ENCODE measurements at places on chromosomes 6 and 20. TPM values are rescaled to one million over a fixed set of nuclear protein-coding genes. Genes with fewer than 3 reads are reported as not detected.

Gene IL22RA2
- total RNA-seq: not detected

Gene PRELID3B
- total RNA-seq: 57.2 TPM

Gene HDGFL1
- total RNA-seq: not detected

Gene ZFP57
- not detected for total RNA-seq

Gene GGT7
- total RNA-seq: 5.6 TPM

Gene NRSN1
- 0.90 TPM for total RNA-seq

Gene FILIP1
- total RNA-seq: 43.7 TPM

Gene MRPL18
- total RNA-seq: 58.0 TPM

GRCh38 chr6:20744911-20745557 is 210.8 kb downstream of the CDKAL1 start:
- DNase-seq: no peak

- DNase-seq: no peak
Observed at GRCh38 chr6:131982740-131983259, 31.6 kb upstream of the CCN2 start.

DNA sequence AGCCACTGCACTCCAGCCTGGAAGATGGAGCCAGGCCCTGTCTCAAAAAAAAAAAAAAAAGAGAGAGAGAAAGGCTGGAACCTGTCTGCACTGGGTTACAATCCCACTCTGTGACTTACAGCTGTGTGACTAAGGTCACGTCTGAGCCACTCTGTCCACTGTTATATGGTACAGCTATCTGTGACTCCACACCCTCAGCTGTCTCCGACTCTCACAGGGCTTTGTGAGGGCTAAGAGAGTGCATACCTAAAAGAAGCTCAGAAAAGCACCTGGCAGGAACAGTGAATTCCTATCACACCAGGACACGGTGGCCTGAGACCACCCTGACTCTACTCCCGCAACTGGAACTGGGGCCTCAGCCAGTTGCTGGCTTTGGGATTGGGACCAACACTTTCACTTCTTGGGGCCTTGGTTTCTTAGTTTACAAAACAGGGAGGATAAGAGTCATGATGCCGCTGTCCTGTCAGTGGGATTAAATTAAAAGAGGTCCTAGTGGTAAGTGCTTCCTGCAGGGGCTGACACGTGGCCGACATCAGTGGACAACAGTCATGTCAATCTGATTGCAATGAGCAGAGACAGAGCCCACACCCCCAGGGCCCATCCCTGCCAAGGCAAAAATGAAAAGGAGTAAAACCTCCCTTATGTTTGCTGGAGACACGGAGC is 5.7 kb upstream of the CD93 start:
- no peak for DNase-seq

GRCh38 chr20:56860413-56860812 is 231.3 kb downstream of the TFAP2C start:
- DNase-seq: no peak

DNA sequence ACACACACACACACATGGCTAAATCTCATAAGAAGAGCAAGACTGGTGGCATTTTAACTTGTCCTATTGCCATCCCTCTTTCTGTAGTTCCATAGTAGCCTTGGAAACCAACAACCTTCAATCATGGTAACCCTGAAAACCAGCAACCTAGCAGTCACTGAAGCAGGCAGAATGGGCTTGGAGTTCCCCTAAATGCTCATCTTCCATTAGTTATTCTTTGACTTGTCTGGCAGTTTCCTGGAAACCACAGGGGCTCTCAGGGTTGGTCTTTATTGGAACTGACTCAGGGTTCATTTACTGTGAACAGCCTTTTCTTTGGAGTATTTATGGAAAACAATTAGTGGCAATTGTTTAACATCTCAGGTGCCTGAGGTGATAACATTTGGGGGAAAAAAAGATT is 19.4 kb upstream of the BRPF3 start:
- DNase-seq: no peak

GRCh38 chr20:11852189-11852588 is 65.5 kb upstream of the BTBD3 start:
- DNase-seq: no peak

GRCh38 chr6:155310596-155310995 is 3.7 kb downstream of the TFB1M start:
- DNase-seq: no peak

DNA sequence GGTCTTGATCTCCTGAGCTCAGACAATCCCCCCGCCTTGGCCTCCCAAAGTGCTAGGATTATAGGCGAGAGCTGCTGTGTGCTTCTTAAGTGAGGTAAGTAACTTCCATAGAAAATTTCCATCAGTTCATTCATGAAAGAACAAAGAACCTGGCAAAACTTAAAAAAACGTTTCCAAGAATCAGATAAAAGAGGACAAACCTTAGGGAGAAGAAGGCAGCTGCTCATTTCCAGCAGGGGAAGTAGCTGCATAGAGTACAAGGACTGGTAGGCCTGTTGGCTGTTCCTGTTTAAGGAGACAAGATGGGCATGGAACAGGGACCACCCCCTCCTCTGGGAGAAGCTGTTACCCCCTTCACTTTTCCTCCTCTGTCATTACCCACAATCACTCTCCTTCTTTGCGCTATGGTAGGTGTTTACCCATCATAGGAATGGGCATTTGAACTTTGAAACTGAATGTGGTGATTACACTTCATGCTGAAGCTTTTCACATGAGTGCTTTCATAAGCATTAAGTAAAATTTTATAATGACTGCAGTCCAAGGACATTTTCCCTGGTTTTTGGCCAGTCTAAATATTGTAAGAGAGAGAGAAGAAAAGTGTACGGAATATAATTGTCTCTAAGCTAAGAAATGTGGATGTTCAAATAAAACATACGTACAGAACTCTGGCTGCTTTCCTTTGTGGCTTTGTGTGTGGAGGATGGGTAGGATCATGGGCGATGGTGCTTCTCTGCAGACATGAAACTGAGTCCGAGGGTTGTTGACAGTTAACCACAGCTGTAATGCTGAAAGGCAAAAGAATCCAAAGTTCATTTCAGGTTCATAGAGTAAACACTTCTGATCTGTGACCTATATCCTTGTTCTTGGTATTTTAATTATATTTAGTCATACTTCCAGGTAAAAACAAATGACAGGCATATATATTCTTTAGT is 56.4 kb downstream of the CCN2 start:
- no peak for DNase-seq

DNA sequence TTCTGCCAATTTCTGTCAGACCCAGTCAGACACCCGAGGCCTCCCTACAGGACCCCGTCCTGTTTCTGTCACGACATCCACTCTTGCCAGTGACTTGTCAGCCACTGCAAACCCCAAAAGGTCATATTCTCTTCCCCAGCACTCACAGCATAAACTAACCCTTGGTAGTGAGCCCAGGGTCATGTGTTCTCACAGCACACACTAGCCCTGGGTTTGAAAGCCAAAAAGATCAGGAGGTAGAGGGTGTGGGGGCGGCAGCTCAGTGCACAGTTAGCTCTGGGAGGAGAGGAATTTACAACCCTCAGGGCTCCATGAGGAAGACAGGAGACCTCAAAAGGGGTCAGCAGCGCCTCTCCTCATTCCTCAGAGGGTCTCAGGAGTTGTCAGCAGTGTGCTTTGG is 9.9 kb upstream of the SNX9 start:
- no peak for DNase-seq

DNA sequence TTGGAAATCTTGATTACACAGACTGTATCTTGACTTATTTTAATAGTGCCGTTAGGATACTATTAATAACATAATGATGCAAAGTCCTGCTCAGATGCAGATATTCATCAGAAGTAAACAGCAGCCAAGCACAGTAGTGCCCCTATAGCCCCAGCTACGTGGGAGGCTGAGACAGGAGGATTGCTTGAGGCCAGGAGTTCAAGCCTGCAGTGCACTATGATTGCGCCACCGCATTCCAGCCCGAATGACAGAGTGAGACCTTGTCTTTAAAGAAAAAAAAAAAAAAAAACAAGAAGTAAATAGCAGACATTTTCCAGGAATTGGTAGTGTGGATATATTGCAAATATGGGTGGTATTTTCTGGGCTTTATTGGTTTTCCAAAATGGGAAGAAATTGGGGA is 61.8 kb downstream of the TULP4 start:
- no peak for DNase-seq

- DNase-seq: no peak
Observed at GRCh38 chr6:136548582-136549299, 1.5 kb downstream of the MAP7 start.

DNA sequence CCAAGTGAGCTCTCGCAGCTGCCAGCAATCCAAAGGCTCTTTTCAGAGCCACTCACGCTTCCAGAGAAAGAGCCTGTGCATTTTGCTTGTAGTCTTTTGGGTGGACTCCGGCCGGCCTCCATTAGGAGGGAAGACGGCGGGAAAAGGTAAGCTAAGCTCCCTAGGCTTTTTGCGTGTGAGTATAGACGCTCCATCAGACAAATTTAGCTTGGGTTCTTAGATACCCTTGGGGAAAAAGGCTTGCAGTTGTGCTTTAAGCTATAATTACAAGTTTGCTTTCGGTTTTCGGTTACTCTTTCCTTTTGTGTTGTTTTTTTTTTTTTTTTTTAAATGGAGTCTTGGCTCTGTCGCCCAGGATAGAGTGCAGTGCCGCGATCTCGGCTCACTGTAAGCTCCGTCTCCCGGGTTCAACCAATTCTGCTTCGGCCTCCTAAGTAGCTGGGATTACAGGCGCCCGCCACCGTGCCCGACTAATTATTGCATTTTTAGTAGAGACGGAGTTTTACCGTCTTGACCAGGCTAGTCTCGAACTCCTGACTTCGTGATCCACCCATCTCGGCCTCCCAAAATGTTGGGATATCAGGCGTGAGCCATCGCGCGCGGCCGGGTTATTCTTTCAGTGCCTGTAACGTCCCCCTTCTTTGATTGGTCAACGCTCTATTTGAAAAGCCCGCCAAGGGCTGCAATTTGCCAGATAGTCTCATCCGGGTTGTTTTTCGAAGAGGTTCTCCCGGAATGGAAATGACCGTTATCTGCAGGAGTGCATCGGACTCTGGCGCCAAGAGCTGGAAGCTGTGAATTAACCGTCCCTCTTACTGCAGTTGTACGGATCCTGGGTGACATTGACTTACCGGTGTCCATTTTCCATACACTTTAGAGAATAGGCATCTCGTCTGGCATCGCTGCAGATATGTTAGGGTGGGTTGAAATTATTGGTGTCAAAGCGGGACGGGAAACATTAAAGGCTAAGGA is 18.1 kb downstream of the OR2B2 start:
- DNase-seq: peak; percentile 95

DNA sequence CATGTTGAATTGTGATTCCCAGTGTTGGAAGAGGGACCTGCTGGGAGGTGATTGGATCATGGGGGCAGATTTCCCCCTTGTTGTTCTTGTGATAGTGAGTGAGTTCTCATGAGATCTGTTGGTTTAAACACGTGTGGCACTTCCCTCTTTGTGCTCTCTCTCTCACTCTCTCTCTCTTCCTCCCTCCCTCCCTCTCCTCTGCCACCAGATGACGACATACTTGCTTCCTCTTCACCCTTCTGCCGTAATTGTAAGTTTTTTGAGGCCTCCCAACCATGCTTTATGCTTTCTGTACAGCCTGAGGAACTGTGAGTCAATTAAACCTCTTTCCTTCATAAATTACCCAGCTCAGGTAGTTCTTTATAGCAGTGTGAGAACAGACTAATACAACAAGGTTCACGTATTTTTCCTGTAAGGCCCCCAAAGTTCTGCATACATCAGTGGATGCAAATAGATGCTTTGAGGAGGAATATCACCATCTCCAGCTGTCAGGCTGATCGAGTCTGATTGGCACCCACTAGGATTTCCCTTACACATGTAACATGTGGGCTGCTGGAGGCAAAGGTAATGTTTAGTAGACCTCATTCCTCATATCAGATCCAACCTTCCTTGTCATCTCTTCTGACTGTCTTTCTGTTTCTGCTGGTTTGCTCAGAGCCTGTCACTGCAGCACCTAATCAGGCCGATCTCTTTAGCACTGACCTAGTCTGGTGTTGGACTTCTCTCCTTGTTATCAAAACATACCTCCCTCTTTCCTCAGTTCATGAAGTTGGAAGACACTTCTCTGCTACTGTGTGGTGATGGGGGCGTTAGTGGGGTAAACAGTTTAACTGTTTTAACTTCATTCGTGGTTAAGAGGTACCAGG is 54.3 kb upstream of the BACH2 start:
- no peak for DNase-seq

DNA sequence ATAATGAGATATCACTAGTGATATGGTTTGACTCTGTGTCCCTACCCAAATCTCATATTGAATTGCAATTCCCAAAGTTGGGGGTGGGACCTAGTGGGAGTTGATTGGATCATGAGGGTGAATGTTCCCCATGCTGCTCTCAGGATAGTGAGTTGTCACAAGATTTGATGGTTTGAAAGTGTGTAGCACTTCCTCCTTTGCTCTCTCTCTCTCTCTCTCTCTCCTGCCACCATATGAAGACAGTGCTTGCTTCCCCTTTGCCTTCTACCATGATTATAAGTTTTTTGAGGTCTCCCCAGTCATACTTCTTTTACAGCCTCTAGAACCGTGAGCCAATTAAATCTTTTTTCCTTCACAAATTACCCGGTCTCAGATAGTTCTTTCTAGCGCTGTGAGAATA is 1002.0 kb upstream of the ADGRB3 start:
- DNase-seq: no peak

DNA sequence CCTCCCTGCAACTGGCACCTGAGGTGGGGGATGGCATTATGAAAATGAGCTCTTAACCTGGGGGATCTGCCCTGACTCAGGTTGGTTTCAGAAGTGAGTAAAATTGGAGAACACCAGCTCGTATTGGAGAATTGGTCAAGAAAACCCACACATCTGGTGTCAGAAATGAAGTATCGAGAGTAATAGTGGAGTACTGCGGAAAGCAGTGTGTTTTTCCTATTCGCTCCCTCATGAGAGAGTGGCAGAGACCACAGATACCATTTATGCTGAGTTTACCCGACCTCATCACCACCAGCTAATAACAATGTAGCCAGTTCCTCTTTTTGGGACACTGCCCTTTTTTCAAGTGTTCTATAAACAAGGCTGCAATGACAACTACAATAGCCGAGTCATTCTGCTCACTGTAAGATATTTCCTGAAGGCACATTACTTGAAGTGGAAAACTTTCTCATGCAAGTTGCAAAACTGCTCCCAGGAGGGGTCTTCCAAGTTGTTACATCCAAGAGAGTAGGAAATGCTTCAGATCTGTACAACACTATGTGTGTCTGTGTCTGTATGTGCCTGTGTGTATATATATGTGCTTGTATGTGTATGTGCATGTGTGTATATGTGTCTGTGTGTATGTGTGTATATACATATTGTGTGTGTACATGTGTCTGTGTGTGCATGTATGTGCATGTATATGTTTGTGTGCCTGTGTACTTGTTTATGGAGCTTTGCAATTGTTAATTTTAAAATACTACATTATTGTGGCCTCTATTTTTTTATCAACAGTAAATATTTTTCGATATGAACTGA is 106.0 kb upstream of the CST7 start:
- no peak for DNase-seq

DNA sequence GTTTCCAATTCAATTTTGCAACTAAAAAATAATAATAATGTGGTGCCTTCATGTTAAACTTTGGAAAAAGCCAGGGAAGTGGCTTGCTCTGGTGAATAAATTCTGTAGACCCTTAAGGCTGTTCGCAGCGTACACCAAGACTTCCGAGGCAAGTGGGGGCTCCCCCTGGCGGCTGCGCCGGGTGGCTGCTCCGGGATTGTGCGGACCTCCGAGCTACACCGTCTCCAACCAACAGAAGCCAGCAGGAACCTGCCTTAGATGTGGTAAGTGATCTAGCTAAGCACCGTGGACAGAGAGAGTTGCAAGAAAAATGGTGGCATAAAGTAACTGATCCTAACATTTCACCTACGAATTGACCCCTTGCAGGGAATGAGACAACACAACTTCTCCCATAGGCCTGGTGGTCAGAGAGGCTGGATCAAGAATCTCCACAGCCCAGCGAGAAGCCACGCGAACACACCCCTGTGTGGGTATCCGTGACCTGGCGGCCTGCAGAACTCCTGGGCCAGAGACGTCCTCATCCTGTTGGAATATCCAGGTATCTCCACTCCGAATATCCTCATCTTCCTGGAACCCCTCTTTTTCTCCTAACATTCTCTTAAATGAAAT is 69.6 kb downstream of the TBXT start:
- DNase-seq: peak; percentile 11
